EL (cell line): ENCODE measurements at places on chromosomes 3 and 15.

- DNase-seq: peak; percentile 62
Measured at GRCh38 chr15:98881526-98882520, 125.8 kb downstream of the PGPEP1L start.

GRCh38 chr15:49436751-49437150 is 13.7 kb downstream of the FGF7 start:
- DNase-seq: no peak

DNA sequence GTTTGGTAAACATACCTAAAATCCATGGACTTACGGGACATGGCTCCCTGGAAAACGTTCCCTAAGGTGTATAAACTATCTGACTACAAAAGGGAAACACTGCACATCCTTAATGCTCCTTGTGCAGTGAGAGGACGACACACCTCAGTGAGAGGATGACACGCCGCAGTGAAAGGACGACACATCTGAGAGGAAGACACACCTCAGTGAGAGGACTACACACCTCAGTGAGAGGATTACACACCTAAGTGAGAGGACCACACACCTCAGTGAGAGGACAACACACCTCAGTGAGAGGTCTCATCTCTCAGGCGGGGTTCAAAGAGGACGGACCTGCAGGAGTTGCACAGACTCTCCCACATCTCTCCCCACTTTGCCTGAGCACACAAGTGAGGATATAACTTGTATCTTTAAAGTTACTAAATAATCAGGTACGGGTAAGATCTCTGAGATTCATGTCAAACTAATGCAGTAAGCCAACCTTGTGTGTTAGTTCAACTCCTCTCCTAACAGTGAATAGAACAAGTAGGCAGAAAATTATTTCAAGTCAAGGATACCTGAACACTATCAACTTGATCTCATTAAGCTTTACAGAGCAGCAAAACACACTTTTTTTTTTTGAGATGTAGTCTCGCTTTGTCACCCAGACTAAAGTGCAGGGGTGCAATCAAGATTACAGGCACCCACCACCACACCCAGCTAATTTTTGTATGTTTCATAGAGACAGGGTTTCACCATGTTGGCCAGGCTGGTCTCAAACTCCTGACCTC is 32.1 kb downstream of the HERC2 start:
- DNase-seq: no peak

GRCh38 chr3:4426261-4426781 is 40.7 kb downstream of the SUMF1 start:
- DNase-seq: no peak

DNA sequence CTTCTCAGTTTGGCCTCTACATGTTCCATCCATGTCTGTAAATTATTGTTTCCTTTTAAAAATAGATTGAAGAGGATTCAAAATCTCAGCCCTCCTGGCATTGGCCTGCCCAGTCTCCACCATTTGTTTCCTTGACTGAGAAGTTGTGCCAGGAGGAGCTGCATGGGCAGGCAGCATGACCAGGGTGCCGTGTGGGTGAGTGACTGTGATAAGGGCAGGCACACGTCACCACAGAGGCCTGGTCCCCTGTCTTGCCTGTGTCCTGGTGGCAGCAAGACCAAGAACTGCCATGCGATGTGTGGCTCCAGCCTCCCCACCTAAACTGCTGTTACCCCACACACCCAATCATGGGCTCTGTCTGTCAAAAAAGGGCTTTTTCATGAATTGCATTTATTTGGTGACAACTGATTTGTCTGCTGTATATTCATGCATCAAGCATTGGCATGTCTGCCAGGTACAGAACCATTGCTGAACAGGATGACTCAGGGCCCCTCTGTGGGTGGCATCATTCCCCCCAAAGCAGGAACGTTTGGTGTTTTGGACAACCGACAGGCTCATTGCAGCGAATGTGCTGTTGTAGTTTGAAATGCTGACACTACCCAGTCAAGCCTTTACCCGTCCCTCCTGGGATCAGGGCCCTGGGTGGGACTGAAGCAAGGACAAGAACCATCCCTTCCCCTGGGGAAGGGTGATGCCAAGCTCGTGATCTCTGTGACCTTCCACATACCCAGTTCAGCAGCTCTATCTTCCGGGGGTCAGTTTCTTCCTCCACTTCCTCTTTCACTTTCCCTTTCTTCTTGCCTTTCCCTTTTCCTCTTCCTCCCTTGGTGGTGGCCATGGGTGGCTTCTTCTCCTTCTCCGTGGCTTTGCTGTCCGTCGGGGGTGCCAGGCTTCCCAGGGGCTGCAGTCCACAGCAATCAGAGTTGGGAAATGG is 51.6 kb downstream of the TRPM1 start:
- no peak for DNase-seq

DNA sequence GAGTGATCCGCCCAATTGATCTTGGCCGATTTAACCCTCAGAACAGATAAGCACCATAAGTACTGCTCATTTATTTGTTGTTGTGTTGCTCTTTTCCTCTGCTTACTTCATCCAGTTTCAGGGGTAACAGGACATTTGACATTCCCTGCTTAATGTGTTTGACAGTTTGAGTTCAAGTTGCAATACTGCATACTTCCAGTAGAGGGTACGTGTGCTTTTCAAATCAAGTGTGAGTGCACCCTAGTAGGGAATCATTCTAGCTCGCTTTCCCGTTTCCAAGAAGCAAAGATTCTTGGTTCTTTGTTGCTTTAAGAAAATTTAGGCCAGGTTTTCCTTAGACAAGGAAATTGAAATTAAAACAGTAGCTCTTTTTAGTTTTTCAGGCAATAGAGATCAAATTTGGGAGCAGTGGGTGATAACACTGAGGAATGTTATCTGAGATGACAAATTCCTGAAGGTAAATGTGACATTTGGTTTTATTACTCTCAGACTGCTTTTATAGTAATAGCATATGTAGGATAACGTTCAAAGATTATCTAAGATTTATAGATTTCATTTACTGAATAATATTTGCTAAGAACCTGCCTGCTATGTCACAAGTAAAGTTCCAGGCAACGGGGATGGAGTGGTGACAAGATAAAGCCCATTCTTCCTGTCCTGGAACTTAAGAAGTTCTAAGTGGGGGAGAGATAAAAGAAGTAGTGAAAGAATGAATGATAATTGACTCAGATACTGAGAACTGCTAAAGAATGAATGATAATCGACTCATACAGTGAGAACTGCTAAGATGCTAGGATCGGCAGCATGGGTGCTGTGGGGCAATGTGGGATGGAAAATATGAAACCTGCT is 73.3 kb downstream of the SYNPR start:
- DNase-seq: peak; percentile 50

DNA sequence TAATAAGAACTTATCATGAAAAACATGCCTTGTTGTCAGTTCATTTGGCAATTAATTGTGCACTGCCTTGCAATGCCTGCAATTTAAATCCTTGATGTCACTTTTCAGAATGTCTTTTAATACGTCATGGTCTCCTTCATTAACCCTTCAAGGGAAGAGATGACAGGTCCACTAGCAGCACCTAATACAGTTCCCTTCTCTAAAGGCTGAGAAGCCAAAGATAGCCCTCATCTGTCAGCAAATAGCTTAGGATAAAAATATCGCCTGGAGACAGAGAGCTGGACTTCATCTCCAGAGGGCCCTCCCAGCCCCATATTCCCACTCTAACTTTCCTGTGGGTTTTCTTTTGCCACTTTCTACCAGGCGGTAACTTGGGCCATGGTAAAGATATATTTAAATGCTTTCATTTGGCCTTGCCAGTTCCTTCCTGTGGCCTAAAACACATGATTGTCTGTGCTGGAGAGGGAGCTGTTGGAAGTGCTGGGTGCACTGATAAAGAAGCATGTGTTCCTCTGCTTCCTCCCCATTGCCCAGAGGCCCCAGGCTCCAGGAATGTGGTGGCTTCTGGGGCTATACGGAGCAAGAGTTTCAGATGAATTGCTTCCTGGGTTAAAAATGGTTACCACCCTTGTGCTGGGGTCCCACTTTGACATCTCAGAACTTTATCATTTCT is 76.3 kb upstream of the UMPS start:
- DNase-seq: no peak

- no peak for DNase-seq
Measured at GRCh38 chr15:51932161-51932560, 39.4 kb downstream of the LEO1 start.

DNA sequence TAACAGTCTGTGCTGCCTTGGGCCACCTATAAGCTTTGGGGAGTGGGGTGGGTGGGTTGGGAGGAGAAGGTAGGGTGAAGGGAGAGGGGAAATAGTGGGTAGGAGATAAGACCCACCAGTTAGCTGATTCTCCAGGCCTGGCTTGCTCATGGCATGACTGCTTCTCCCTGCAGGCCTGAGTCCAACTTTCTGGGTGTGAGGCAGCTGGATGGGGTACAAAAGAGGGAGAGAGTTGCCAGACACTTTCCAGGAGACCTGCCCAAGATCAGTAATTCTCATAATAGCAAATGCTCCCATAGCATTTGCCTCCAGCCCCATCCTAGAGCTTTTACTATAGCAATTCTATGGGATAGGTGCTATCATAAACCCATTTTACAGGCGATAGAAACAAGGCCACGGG is 7.7 kb downstream of the CGNL1 start:
- DNase-seq: no peak

- DNase-seq: no peak
Measured at GRCh38 chr3:178260887-178261565, 275.2 kb upstream of the KCNMB2 start.

DNA sequence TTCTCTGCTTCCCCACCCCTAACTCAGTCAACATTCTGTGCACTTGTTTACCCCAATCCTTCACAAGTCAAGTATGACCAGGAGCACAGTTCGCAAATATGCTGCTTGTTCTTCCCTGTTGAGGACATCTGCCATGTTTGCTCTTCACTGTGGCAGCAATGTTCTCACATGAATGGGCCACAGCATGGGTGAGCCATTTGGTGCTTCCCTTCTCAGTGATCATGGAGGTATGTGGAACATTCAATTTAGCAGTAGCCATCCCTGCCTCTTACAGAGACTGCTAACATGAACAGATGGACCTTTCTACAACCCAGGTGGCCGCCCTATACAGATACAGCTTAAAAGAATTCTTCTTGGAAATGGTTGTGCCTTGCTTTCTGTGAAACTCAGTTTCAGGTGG is 660.1 kb upstream of the SGO1 start:
- DNase-seq: no peak

DNA sequence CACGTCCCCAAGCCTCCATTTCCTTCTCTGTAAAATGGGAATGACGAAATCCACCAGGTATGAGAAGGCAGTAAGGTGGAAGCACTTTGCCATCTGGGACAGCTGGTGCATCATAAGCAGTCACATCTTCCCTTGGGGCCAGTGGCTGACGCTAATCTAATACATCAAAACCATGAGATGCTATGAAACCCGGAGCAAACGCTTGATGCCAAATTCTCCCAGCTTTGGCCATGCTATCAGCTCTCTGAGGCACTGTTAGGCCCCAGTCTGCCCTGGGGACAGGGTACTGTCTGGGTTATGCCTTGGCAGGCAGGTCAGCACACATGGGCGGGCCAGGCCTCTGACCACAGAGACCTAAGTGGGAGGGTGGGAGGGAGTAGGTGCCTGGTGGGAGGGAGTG is 66.1 kb downstream of the ADAMTS17 start:
- DNase-seq: no peak

- no peak for DNase-seq
Measured at GRCh38 chr15:38928431-38928830, 363.8 kb upstream of the RASGRP1 start.
